ENCODE measurements at places on chromosomes 1 and 21.

- no peak for DNase-seq
These were observed 105.9 kb upstream of the IGSF21 start for GRCh38 chr1:18001725-18002124.

DNA sequence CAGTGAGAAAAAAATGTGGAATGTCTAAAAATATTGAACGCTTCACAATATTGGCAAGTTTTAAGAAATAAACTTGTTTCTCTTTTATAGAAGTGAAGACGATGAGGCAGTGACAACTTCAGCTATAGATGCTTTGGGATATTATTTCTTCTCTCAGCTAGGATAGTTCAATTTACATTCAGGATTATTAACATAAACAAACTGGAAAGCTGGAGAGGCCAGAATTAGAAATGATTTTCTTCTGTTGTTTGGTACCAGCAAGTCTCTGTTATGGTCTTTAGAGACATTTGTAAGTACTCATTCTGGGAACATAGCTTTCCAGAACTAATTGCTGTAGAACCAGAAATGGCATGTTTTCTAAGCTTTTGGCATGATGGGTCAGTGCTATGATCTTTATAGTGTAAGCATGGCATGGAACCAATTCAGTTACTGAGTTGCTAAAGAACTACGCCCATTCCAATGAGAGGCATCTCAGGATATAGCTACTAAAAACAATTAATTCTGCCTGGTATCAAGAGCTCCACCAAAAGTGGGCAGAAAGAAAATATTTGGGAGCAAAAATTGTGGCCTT lies 599.5 kb upstream of the B3GALT2 start:
- no peak for DNase-seq

DNA sequence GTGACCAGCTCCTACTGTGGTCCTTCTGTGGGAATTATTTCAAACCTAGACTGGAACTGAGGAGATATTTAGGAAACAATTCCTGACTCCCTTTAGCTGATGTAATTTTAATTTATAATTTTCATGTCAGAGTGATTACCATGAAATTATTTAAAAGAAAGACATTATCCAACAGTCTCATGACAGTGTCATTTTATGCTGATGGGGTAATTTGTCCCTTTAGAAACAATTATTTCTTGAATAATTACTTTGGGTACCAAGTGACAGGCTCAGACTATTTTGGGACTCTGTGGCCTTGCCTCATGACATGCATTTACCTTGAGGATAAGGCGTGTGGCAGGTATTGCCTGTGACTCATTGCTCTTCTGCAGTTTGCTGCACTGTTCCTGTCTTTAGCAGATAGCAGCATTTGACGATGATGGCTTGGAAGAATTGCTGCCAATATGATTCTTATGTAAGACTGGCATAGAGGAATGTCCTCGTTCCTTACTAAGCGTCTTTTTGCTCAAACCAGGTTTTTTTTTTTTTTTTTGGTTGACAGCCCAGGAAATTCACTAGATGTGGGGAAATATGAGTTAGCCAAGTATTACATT lies 206.0 kb upstream of the HMCN1 start:
- DNase-seq, result no peak

DNA sequence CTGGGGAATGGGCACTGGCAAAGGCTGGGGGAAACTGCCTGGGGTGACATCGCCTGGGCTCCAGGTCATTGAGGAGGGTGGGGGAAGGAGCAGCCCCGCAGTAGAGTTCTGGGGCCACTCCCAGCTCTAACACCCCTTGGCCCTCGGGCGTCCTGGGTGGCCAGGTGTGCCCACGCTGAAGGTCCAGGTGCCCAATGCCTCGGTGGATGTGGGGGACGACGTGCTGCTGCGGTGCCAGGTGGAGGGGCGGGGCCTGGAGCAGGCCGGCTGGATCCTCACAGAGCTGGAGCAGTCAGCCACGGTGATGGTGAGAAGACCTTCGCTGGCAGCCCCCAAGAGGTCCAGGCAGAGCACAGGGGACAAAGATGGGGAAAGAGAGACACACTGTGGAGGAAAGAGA lies 7.7 kb downstream of the NTRK1 start:
- DNase-seq, result no peak

- no peak for DNase-seq
These were observed 80.4 kb downstream of the KIF26B start for GRCh38 chr1:245235156-245235555.

GRCh38 chr1:25697435-25698217 lies 81.0 kb downstream of the MAN1C1 start:
- DNase-seq, result no peak

DNA sequence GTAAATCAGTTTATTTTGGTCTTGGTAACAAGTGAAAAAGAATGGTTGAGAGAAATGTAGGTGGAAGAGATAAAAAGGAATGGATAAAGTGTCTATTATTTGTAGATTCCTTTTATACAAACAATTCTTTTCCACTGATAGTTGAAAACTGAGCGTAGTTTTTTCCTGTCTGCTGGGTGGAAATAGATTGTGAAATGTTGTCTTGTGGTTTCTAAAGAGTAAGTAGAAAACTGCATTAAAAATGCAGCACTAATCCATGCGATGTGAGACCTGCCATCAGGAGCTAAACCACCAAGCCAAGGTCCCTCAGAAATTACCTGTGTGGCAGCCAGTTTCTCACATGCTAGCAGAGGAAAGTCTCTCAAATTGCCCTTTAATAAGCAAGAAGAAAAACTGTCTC lies 103.2 kb upstream of the SLC44A3 start:
- no peak for DNase-seq

DNA sequence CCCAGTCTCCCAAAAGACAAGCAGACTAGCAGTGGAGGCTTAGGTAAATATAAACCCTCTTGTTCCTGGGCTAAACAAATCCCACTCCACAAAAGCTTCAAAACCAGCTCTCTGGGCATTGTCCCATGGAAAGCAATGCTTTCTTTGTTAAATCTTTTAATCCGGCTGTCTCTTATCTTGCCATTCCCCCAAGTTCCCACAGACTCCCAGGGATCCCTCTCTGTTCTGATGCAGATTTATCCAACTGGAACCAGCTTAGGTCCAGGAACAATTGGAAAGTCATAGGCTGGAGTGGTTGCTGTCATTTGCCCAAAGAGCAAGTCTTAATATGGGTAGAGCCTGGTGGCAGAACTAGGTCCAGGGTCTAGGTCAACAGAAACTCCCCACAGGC lies 110.1 kb upstream of the ATP1A1 start:
- DNase-seq, result no peak

DNA sequence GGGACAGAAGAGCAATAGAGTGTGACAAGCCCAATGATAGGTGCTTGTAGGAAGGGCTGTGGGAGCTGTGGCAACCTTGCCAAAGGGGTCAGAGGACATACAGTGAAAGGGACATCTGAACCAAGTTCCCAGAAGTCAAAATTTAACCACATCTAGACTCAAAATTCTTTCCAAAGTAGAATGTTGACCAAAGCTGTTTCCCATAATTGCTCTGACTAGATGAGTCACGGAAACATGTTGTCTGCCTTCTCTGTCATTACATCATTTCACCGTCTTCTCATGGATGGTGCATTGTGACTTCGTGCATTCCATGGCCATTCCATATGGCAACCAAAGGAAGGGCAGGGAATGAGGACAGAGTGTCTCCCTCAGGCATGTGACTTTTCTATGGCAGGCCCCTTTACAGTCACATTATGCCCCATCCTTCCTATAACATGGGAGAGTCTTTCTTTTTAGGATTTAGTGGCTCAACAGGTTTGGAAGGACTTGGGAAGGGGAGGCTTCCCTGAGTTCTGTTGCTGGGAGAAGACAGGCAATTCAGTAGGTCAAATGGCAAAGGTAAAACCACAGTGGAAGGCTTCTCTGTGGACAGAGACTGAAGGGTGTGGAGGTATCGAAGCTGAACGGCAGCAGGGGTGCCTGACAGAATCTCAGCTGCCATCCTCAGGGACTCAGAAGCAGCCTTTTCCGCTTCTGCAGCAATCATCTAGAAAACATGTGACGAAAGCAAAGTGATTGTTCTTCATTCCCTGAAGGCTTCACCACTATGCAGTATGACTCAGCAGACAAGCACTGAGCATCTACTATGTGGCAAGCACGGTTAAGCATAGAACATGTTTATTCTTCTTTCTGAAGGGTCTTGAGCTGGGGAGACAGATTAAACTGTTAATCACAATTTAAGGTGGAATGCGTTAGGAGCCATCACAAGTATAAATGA lies 24.7 kb downstream of the NPHS2 start:
- DNase-seq, result no peak

GRCh38 chr1:25184001-25184762 lies 48.1 kb downstream of the SYF2 start:
- DNase-seq, result no peak

- no peak for DNase-seq
These were observed 645.5 kb downstream of the ADGRL2 start for GRCh38 chr1:82446236-82446635.

- DNase-seq, result no peak
These were observed 64.8 kb downstream of the PLXNA2 start for GRCh38 chr1:208179263-208179816.

- DNase-seq, result no peak
These were observed 1.5 kb upstream of the KIF17 start for GRCh38 chr1:20719261-20719660.

- no peak for DNase-seq
These were observed 76.1 kb downstream of the C21orf91 start for GRCh38 chr21:17742940-17743592.

- peak; percentile 87 for DNase-seq
These were observed 36.4 kb upstream of the LMX1A start for GRCh38 chr1:165392634-165393571.

- no peak for DNase-seq
These were observed 22.7 kb downstream of the WDTC1 start for GRCh38 chr1:27257155-27257554.

DNA sequence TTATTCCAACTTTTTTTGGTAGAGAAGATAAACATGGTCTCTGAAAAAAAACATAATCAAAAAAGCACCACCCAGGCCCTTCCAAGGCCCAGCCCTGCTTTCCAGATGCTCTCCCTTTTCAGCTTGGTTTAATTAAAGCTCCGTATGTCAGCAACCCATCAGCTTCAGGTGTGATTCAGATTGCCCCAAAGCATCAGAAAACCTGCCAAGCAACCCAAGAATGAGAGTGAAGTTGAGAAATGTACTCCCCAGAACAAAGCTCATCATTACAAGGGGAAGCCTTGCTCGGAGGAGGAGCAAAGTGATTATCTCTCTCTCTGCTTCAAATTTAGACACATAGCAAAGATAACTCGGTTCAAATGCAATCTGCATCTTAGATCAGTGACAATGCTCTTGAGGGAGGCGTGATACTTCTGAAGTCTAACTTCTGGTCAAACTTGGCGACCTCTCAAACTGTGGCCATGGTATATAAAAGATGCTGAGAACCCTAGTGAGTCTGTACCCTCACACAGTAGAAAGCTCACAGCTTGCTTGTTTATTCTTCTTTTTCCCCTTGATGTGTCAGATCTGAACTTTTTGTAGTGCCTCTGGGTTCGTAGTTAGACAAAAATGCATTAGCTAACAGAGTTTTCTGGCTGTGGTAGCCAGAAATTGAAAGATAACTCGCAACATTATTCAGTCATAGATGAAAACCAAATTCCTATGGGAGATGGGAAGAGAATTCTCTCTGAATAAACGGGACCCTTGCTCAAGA lies 63.3 kb upstream of the ZC3H11B start:
- no peak for DNase-seq

- no peak for DNase-seq
These were observed 9.9 kb upstream of the MIIP start for GRCh38 chr1:12009318-12009947.

- DNase-seq, result no peak
These were observed 16.7 kb upstream of the ACBD3 start for GRCh38 chr1:226203240-226203639.

GRCh38 chr1:115063228-115063901 lies 25.9 kb downstream of the TSPAN2 start:
- DNase-seq, result no peak

GRCh38 chr21:40324389-40324788 lies 457.2 kb downstream of the PCP4 start:
- no peak for DNase-seq

DNA sequence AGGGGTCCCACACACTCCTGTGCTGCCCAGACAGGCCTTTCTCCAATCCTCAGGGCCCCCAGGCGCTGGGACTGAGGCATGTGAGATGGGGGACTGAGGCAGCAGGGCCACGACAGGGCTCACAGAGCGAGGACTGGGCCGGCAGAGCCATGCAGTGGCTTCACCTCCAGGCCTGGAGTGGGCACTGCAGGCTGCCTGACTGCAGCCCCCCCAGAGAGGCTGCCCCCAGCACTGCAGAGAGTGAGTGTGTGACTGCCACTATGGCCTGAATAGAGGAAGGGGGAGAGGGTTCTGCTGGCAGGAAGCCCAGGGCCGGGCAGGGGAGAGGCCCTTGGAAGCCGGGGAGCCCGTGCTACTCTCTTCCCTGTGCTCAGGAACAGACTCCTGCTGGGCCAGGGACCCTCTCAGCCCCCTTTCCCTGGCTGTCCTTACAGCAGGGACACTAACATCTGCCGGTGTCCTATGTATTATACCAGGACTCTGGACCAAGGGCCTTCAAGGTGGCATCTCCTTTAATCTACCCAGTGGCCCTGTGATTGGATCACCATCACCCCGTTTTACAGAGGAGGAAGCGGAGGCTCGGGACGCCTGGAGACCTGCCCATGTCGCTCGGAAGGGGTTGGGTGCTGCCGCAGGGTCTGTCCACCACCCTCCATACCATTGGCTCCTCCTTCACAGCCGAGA lies 20.2 kb upstream of the PLEKHG5 start:
- no peak for DNase-seq

DNA sequence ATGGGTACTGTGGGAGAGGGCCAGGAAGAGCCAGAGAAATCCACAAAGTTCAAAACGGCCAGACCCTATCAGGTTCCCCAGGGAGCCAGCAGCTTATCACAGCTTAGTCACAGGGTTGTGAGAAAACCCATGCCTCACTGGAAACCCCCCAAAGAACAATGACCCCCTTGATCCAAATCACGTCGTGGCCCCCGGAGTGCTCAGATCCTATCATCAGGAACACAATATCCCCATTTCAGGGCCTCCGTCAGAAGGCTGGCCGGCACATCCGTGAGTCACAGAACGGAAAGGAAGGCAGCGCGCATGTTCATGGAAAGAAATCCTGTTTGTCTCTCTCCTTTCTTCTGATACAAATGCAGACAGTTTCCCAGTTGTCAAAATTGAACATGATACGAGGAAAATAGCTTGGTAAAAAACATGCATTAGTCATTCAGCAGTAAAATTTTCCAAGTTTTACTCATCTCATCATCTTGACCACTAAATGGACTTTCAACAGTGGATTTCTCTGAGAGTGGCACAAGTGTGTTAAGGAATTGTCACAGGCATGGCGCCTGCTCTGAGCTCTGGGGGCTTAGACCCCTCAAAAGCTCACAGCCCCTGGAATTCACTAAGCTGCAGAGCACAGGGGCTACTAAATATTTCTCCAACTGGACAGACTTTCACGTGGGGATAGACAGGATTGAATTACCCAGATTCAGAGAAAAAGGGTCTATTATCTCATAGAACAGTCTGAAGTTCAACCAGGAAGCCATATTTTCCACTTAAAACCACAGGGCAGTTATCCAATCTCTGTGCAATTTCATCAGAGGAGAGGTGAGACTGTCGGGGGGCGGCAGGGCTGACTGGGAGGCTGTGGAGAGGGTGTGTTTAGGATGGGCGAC lies 124.8 kb downstream of the RIPK4 start:
- DNase-seq, result no peak
